ENCODE measurements at places on chromosomes 11 and 22.

- no peak for DNase-seq
These were observed 66.7 kb upstream of the MYEOV start for GRCh38 chr11:69227271-69227670.

DNA sequence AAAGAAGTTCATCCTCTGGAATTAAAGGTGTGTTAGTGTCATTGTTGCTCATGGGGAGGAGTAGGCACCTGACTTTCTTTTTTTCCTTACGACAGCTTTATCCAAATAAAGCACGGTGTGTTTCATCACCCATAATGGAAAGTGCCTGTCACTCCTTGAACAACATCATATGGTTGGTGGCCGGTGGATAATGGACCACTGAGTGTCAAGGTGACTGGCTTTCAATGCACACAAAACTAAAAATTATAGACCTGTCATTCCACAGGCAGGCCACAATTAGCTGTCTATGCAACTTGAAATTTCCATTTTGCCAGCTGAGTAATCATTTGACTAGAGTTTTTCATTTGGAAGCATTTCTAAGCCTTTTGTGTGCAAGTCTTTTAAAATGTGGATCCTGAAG is 45.0 kb upstream of the MPPED2 start:
- no peak for DNase-seq

GRCh38 chr11:129234978-129235377 is 42.9 kb upstream of the ARHGAP32 start:
- no peak for DNase-seq

- no peak for DNase-seq
These were observed 38.8 kb downstream of the RNF141 start for GRCh38 chr11:10502065-10502680.

- no peak for DNase-seq
These were observed 29.8 kb upstream of the CD5 start for GRCh38 chr11:61072316-61073109.

DNA sequence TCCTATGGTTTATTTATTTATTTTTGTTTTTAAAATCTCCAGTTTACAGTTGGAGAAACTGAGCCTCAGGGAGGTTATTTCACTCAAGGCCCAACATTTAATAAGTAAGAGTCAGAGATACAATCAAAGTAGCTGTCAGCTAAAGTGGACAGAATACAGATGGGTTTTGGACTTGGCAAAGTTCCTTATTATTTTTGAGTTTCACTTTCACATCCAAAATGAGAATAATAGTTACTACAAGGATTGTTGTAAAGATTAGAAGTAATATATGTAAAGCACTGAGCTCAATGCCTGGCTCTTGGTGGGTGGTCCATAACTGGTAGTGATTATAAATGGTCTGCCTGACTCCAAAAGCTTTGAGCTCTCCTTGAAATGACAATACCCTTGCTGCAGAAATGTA is 87.5 kb upstream of the SESN3 start:
- DNase-seq: no peak

GRCh38 chr11:128775468-128775867 is 81.6 kb downstream of the FLI1 start:
- no peak for DNase-seq

DNA sequence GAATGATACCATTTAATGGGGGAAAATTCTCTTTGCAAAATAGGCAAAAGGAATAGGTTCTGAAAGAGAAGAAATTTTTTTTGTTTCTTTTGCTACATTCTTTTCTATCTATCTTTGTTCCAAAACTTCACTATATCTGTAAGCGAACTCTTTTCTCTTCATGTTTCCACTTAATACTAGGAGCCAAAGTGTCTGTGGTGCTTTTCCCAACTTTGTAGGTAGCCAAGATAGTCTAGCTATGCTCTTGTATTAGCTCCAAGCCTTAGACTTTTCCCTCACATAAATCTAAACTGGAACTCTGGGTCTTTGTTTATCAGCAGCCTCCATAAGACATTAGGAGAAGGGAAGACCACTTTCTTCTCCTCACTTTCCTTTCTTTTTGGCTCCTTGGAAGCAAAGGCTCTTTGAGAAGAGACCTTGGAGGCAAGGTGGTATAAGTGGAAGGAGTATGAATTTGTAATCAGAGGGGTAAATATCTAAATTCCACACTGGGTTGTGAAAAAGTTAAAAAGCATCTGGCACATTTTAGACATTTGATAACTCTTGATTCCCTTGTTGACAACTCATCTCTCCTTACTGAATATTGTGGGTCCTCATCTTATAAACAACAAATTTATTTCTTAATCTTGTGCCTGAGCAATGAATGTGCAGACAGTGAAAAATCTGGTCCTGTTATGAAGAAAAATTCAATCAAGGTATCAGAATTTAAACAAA is 130.0 kb downstream of the EHF start:
- no peak for DNase-seq

- no peak for DNase-seq
These were observed 9.8 kb downstream of the THAP12 start for GRCh38 chr11:76371170-76371569.

DNA sequence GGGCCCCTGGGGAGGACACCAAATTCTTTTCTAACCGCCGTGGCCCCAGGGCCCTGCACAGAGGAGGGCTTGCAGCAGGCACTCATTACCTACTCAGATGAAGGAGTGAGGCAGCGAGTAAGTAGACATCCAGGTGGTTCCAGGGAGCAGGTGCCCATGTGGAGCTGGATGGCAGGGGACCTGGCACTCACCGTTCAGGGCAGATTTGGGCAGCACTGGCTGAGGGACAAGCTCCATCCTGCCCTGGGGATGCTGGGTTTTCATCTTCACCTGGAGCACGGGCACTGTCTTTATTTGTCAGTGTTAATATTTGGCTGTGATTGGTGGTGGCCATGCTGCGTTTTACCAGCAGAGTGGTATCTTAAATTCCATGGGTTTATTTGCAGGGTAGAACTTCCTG is 1182.7 kb downstream of the BRD1 start:
- no peak for DNase-seq

- DNase-seq: no peak
These were observed 25.4 kb downstream of the TP53AIP1 start for GRCh38 chr11:128917144-128917724.

- DNase-seq: no peak
These were observed 1.2 kb downstream of the CD3E start for GRCh38 chr11:118305726-118306125.

GRCh38 chr22:32855045-32855756 is 53.7 kb downstream of the TIMP3 start:
- DNase-seq: no peak

GRCh38 chr22:17258015-17258787 is 39.0 kb upstream of the ADA2 start:
- DNase-seq: peak; percentile 79

- no peak for DNase-seq
These were observed 42.5 kb upstream of the SUSD2 start for GRCh38 chr22:24138649-24139420.

GRCh38 chr11:121626507-121626875 is 173.7 kb upstream of the SORL1-AS1 start:
- no peak for DNase-seq
